ENCODE measurements at places on chromosomes 13 and 19. TPM values are rescaled to one million over a fixed set of nuclear protein-coding genes. Genes with fewer than 3 reads are reported as not detected.

The CEACAM4 gene
- not detected for total RNA-seq

The MADCAM1 gene
- 0.74 TPM for total RNA-seq

The TNNT1 gene
- total RNA-seq: 27.6 TPM

The LGALS4 gene
- total RNA-seq: 33.4 TPM

The MCF2L gene
- 46.9 TPM for total RNA-seq

DNA sequence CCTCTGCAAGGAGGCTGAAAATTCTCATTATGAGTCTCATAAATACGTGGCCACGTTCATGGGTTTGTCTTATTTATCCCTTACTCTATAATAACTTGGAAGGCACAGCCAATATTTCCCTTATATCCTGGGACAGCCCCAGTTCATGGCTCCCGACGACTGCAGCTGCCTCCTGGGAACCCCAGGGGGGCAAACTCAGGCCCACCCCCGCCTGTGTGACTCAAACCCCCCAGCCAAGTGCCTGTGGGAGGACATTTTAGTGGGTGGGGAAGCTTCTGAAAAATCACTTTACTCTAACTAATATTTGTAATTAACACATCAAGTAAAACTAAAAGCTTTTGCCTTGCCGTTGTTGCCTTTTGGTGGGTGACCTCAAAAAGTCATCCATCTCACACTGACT, 14.3 kb downstream of the RASA3 start:
- DNase-seq: no peak

GRCh38 chr19:39363901-39364457, 21.8 kb downstream of the SAMD4B start:
- DNase-seq: no peak

- DNase-seq: no peak
These were observed 16.9 kb downstream of the UBAC2 start for GRCh38 chr13:99217461-99218110.

DNA sequence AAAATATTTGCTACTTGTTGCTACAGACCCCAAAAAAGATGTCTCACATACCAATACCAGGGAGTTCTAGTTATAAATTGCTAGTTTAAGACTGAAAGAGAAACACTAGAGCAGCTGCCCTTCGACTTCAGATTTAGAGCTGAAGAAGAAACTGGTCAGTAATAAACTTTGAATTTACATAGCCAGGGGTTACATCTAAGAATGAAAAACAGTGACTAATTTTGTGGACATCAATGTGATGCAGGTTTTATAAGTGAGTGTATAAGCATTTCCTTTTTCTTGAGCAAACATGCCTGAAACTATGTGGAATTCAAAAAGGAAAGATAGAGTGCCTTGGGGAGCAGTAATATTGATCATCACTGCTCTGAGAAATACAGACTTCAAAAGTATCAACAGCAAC, 724.9 kb upstream of the MIR17HG start:
- no peak for DNase-seq

DNA sequence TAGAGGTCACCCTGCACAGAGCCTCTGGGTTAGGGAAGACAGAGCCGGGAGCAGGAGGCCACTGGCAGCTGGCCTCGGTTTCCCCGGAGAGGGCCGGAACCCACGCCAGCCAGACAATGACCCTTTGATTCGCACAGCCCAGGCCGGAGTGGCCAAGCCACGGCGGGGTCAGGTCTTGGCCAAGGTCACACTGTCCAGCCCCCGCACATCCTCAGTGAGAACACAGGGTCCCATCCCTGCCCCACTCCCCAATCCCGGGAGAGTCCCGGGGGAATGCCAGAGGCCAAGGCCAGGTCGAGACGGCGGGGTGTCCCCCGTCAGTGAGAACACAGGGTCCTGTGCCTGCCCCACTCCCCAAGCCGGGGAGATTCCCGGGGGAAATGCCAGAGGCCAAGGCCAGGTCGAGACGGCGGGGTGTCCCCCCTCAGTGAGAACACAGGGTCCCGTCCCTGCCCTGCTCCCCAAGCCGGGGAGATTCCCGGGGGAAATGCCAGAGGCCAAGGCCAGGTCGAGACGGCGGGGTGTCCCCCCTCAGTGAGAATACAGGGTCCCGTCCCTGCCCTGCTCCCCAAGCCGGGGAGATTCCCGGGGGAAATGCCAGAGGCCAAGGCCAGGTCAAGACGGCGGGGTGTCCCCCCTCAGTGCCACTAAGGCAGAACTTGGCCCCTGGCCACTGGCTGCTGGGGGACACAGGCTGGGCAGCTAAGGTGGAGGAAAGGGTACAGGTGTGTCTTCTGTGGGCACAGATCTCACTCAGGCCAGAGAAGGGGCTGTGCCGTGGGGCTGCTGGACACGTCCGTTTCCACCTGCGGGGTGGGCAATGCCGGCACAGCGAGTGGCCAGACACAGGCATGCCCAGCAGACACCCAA, 1.7 kb upstream of the FSTL3 start:
- peak; percentile 69 for DNase-seq

DNA sequence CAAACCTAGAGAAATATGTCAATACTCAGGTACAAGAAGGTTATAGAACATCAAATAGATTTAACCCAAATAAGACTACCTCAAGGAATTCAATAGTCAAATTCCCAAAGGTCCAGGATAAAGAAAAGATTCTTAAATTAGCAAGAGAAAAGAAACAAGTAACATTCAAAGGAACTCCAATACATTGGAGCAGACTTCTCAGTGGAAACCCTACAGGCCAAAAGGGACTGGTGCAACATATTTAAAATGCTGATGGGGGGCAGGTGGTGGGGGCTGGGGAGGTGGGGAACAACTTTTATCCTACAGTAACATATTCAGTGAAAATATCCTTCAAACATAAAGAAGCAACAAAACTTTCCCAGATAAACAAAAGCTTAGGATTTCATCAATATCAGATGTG, 23.1 kb downstream of the ITGBL1 start:
- no peak for DNase-seq

GRCh38 chr19:18433015-18433691, 4.8 kb downstream of the ISYNA1 start:
- DNase-seq: no peak

- DNase-seq: peak; percentile 68
These were observed 1.7 kb upstream of the S1PR4 start for GRCh38 chr19:3176715-3177501.

GRCh38 chr19:10713317-10713716, 4.6 kb upstream of the DNM2 start:
- DNase-seq: no peak

DNA sequence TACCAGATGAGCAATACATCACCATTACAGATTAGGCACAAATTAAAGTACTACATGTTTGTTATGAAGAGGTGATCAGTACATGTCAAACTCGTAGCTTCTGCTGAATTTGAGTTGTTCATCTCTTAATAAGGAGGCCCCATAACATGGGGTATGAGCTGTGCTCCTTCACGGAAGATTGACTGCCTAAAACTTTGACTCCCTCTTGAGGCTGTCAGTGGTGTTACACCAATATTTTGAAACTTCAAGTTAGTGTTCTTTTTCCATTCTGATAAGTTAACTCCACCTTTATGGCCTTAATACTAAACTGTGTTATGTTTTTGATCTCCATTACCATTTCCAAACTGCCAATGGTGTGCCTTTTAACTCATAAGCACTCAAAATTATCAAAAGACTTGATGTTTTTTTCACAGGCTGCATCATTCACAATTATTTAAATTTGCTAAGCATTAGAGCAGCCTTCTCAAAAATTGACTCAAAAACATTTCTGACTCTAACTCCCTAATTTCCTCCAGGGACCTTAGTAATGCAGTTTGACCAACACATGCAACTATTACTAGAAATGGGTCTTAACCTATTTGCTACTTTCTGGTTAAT, 1591.5 kb downstream of the PCDH9 start:
- DNase-seq: no peak

- no peak for DNase-seq
These were observed 55.4 kb downstream of the KDM4B start for GRCh38 chr19:5024282-5024681.

- no peak for DNase-seq
These were observed 638 bp downstream of the USPL1 start for GRCh38 chr13:30618186-30618929.

DNA sequence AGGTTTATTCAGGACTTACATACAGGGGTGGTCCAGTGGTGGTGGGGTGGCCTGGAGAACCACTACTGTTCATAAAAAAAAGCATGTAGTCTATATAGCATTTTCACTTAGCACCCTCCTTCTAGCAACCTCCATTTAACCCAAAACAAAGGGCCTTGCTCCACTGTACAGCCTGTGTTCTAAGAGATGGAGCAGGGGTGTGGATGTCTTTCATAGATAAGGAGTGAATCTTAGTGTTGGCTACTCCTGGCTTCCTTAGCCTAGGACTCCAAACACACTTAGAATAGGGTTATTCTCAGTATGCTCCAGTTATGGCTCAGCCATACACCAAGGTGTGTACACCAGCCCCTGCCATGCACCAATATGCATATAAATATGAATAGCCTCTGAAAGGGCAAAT, 95.2 kb downstream of the ELF1 start:
- no peak for DNase-seq

GRCh38 chr13:85675151-85675907, 123.9 kb downstream of the SLITRK6 start:
- no peak for DNase-seq

DNA sequence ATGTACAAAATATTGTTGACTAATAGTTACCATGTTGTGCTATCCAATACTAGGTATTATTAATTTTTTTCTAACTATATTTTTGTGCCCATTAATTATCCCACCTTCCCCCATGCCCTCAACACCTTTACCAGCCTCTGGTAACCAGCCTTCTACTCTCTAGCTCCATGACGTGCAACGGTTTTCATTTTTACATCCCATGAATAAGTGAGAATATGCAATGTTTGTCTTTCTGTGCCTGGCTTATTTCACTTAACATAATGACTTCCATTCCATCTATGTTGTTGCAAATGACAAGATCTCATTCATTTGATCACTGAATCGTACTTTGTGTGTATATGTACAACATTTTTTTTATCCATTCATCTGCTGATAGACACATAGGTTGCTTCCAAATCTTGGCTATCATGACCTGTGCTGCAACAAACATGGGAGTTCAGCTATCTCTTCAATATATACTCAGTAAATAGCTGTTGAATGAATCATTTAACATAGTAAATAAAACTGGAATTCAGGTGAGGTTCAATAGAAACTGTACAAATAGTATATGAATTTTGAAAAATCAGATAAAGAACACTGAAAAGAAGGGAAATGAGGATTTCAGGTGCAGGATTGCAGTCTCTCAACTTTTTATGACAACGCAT, 509.0 kb upstream of the MIR17HG start:
- DNase-seq: no peak

Data from type B pancreatic cell (in vitro differentiated cells).